Jurkat, Clone E6-1 (cell line): ENCODE measurements at places on chromosomes 11 and 22.

- DNase-seq: peak; percentile 85
Observed at GRCh38 chr22:20456064-20456721, 18.6 kb upstream of the SCARF2 start.

DNA sequence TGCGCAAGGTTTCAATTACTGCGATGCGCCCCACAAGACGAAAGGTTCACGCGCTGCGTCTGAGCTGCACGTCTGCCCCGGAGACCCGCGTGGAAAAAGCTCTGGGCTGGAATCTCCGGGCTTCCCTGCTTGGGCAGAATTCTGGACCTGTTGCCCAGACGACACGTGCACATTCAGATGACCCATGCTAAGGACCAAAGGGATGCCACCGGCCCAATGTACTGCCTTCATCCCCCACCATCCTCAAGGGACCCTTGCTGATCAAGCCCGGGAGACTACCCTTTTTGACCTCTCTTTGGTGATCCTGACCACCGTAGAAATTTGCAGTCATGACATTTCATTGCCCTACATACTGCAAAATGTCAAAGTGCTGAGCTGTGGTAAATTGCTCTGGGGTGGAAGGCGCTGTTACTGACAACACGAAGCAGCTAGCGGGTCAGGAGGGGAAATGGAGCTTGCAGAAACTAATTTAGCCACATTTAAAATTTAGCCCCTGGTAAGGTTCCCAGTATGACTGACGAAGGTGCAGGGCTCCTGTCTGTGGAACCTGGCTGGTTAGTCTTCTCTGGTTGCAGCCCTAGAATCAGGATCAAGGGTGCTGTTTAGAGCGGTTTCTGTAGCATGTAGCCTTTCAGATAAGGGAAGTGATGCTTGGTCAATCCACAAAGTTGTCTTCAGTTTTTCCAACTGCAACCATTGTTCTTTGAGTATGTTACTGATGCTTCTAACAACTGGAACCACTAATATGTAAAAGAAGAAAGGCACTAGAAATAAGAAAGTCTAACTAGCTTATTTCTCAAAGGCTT lies 81.9 kb downstream of the PRR5L start:
- DNase-seq: no peak

GRCh38 chr11:30938810-30939209 lies 352.7 kb upstream of the MPPED2 start:
- DNase-seq: no peak

- no peak for DNase-seq
Observed at GRCh38 chr11:47524291-47524874, 28.5 kb downstream of the CELF1 start.

DNA sequence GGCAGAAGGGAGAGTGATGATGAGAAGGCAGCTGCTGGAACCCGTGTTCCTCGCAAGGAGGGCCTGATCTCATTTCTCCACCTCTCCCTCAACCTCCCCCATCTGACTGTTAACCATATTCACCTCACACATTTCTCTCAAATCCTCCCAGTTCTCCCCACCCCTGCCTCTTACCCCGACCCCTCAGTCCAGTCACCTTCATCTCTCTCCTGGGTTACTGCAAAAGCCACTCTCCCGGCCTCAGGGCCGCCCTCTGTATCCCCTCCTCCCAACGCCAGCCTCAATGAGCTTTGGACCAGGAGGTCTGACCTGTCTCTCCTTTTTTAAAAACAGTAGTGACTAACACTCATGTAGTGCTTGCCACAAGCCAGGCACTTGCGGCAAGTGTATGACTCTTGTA lies 29.5 kb upstream of the LMO1 start:
- no peak for DNase-seq
